Inflammatory macrophage treated with lipopolysaccharide for 1 hour (primary cell): ENCODE measurements at places on chromosomes 1 and 21.

- no peak for DNase-seq
These were observed 13.8 kb downstream of the TMEM51 start for GRCh38 chr1:15167386-15167785.

- DNase-seq = no peak
These were observed 91.3 kb downstream of the CATSPERE start for GRCh38 chr1:244552336-244552735.

- DNase-seq = no peak
These were observed 143.2 kb downstream of the HHIPL2 start for GRCh38 chr1:222404710-222405109.

GRCh38 chr1:106817575-106817974, 238.9 kb upstream of the PRMT6 start:
- no peak for DNase-seq

DNA sequence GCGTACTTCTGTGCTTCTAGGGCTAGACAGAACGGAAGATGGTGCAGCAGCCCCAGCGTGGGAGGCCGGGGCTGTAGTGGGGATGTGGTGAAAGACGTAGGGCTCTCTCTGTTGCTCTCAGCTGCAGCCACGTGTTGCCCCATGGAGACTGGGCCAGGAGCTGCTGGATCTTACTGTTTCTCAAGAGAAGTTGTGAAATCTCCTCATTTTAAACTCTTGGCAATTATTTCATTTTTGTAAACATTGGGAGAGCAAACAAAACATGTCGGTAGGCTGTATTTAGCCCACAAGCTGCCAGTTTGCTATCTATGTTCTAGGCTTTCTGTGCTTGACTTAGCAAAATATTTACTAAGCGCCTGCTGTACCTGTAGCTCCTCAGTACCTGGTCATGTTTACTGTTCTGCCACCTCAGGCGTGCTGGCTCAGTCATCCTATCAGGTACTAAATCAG, 15.9 kb upstream of the ELOA start:
- DNase-seq = peak; percentile 87

- DNase-seq = no peak
These were observed 99.4 kb upstream of the SPATA6 start for GRCh38 chr1:48571303-48571987.

- peak; percentile 78 for DNase-seq
These were observed 10.8 kb downstream of the ARID4B start for GRCh38 chr1:235317168-235317567.

DNA sequence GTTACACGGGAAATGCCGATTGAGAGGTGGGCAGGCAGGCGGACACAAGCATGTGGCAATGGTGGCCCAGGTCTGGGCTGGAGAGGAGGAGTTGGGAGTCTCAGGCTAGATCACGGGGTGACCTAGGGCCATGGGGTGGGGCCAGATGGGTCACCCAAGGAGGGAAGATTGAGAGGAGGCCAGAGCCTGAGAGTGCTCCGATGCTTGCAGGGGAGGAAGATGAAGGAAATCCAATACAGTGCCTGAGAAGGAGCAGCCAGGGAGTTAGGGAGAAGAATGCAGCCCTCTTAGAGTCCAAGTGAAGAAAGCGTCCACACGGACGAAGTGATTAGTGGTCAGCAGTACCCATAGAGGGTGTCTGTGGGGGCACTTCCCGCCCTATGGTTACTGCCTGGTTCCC, 61.4 kb upstream of the FAM3B start:
- DNase-seq = no peak

- peak; percentile 9 for DNase-seq
These were observed 64.6 kb downstream of the SIK1 start for GRCh38 chr21:43362321-43362791.

- no peak for DNase-seq
These were observed 16.1 kb upstream of the KLHDC7A start for GRCh38 chr1:18464665-18465050.

DNA sequence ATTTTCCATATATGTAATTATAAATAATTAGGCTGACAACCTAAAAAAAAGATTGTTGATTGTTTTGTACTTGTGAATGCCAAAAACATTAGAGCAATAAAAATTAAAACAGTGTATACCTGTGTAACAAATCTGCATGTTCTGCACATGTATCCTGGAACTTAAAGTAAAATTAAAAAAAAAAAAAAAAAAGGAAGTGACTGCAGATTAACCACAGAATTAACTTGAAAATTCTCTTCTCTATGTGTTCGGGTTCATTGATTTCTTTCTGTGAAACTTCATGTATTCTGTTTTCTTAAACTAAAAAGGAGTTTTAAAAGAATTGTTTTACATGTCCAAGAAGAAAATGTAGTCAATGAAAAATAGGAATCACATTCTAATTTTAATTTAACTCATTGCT, 95.7 kb downstream of the FASLG start:
- DNase-seq = no peak

DNA sequence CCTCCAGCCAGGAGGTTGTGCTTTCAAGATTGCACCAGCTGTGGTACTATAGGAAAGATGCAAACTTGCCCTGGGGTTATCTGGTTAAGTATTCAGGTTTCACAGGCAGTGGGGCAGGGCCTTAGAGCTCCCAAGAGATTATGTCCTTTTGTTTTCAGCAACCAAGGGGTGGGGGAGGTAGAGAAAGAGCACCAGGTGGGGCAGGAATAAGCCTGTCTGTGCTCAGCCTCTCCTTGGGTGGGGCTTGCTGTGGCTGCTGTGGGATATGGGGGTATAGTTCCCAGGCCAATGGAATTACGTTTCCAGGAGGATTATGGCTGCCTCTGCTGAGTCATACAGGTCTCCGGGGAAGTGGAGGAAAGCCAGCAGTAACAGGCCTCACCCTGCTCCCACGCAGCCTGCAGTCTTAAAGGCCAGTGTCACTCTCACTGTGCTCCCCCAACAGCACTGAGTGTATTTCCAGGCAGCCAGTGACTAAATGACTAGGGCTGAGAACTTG, 508.6 kb downstream of the RWDD3 start:
- no peak for DNase-seq

DNA sequence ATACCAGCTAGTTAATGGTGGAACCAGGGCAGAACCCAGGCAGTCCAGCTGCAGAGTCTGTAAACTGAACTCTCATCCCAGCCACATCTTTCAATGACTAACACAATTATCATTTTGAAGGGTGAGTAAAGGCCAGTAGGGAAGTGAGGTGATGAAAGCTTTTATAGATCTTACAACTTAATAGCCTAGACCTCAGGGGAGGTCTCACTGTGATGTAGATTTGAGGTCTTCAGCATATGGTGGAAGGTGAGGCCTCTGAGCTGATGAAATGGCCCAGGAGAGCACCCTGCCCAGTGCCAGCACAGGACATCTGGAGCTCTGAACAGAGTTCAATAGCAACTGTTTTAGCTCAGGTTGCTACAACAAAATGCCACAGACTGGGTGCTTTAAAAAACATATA, 44.8 kb upstream of the POU2F1 start:
- no peak for DNase-seq

- no peak for DNase-seq
These were observed 89.7 kb downstream of the SLC45A1 start for GRCh38 chr1:8407652-8408051.

DNA sequence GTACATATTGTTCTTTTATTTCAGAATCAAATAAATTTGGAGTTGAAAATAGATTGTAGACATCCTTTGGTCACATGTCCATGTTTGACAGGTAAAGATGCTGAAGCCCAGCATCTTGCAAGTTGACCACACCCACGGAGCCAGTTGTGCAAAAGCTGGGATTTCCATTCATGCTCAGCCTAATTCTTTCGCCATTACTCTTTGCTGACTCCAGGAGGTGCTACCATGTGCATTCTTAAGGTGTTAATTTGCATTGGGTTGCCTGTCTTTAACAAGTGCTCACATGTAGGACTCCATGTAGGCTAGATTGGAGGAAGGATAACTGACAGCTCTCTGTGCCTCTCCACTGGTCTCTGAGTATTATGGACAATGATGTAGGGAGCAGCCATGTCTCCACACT, 660.7 kb downstream of the LMO4 start:
- DNase-seq = no peak

- DNase-seq = no peak
These were observed 236.1 kb downstream of the C1orf94 start for GRCh38 chr1:34412598-34413370.

- DNase-seq = no peak
These were observed 53.4 kb upstream of the COX20 start for GRCh38 chr1:244782056-244782455.

- no peak for DNase-seq
These were observed 107.5 kb downstream of the GDAP2 start for GRCh38 chr1:117821774-117822482.

- no peak for DNase-seq
These were observed 18.6 kb downstream of the FABP3 start for GRCh38 chr1:31354283-31354682.

GRCh38 chr1:11780380-11781147, 18.6 kb downstream of the C1orf167 start:
- no peak for DNase-seq

DNA sequence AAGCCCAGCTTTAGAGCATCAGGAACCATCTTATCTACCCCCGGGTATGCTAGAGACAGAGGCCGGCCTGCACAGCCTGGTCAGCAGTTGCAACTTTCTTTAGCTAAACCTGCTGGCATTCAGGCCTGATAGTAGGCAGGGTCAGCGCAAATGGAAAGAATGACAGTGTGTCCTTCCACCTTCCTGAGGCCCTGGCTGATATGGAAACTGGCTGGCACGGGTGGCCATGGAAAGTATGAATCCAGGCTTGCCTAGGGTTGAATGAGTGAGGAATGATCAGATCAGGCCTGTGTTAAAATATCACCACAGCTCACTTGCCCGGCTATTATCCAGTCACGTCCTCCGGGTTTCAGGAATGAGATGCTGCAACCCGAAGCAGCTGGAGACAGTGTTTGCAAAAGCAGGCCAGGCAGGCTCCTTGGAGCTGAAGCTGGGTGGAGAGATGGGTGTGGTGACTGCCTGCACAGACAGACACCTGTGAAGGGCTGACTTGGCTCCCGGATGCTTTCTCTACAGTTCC, 34.7 kb downstream of the RCAN1 start:
- no peak for DNase-seq

DNA sequence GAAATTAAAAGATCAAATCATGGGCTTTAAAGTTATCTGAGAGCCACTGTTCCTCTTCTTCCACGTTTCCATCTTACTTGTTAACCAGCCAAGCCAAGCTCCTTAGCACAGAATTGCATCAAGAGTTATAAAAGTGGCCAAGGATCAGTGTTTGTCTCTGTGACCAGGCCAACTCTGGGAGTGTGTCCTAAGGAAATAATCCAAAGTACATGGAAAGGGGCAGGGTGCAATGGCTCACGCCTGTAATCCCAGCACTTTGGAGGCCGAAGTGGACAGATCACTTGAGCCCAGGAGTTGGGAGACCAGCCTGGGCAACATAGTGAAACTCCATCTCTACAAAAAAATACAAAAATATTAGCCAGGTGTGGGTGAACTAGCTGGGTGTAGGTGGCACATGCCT, 10.0 kb upstream of the MPZL1 start:
- DNase-seq = no peak

- DNase-seq = peak; percentile 8
These were observed 53.3 kb downstream of the TOR1AIP2 start for GRCh38 chr1:179824265-179824664.

GRCh38 chr1:224381880-224382548, 25.3 kb downstream of the CNIH4 start:
- no peak for DNase-seq

- DNase-seq = no peak
These were observed 68.5 kb downstream of the OBSCN start for GRCh38 chr1:228276174-228276831.

DNA sequence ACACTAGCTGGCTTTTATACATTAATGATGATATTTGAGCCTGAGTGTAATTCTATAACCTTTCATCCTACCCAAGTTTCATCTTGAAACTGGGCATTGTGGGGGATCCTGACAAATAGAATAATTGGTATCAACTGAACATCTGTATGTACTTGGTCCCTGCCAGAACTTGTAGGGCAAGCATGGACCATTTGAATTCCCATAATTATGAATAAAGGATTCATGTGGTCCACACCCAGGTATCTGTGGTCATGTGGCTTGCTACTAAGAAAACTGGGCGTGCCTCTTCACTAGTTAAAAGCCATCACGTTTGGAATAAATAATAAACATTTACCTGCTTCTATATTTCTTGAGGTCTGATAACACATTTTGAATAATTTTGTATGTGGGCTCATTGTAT, 20.6 kb upstream of the VTCN1 start:
- no peak for DNase-seq

- DNase-seq = peak; percentile 27
These were observed 94.9 kb downstream of the MRPL39 start for GRCh38 chr21:25512095-25513081.

DNA sequence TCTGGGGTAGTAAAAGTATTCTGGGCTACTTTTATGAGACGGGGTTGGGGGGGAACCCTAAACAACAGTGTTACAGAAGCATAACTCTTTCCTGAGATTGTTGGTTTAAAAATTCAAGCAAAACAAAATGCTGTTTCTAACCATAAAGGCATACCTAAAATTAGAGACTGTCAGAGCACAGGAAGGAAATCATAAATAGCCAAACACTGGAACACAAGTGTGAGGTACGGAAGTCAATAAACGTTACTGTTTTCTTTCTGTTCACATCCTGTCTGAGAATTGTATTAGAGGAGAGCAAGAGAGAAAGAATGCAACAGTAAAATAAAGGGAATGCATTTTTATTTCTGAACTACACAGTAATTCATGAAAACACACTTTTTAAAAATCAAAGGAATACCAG, 42.8 kb upstream of the IL12RB2 start:
- DNase-seq = no peak

DNA sequence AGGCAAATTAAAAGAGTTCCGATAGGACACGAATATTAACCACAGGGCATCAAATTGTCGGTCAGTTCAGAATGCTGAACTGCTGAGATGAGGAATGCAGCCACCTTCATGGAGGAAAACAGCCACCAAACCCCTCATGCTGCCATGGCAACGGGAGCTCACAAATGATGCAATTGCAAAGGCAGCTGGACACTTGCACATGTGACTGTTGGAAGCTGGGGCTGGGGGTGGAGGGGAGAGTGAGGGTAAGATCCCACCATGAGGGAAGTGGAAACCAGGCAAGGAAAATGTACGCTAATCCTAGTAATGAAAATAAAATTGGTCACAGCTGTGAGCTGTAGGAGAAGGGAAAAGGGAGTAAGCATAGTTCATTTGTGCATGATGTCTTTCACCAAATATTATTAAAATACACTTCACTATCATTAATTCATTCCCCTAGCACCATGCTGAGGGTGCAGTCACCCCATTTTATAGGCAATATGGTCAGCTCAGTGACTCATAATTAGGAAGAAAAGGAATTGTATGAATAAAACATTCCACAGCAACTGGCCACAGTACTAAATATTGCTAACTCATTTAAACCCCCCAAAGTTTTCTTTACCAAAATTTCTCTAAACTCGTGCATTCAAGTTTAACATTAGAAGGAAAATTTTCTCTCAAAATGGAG, 15.3 kb downstream of the BECN2 start:
- no peak for DNase-seq

GRCh38 chr1:44275991-44276405, 62.7 kb downstream of the DMAP1 start:
- peak; percentile 55 for DNase-seq
